Activated CD4-positive, alpha-beta T cell treated with anti-CD3 and anti-CD28 coated beads, Interleukin-2, Interleukin-4, amounts not matched to agents 100 ng/mL and 50 ng/mL, durations not matched to agents 16 hours and 8 hours (primary cell): ENCODE measurements at places on chromosomes 3 and 15.

- no peak for DNase-seq
Observed at GRCh38 chr3:23519314-23520208, 286.2 kb upstream of the UBE2E1 start.

DNA sequence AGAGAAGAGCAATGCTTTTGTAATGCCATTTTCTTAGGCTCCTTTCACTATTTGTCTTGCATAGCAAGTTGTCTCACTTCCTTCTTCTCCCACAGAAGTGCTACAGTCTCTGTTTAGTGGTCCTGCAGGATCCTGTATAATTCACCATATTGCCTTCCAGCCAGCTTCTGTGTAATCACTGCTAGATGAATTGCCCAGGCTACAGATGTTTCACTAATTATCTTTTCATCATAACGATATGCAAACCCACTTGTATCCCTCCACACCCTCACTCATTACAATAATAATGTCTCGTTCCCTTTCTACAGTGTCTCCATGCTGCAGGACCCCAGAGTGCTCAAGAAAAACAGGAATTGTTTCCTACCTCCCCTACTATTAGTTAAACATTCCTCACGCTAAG is 402.9 kb downstream of the TBL1XR1 start:
- no peak for DNase-seq

GRCh38 chr3:144677103-144677502 is 705.5 kb downstream of the DIPK2A start:
- no peak for DNase-seq

DNA sequence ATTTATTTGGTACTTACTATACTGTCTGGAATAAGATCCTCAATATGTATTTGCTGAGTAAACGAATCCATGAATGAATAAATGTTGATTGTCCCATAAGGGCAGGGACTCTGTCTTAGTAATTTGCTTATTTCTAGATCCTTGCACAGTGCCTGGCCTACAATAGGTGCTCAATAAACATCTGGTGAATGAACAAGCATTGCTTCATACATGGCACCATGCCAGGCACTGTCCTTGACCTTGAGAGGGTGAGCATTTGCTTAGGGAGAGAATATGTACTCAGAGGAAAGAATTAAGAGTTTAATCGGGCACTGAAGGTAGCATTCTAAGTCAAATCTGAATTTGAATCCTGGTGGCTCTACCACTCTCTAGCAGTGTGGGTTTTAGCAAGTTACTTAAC is 282.1 kb downstream of the THSD4 start:
- no peak for DNase-seq

DNA sequence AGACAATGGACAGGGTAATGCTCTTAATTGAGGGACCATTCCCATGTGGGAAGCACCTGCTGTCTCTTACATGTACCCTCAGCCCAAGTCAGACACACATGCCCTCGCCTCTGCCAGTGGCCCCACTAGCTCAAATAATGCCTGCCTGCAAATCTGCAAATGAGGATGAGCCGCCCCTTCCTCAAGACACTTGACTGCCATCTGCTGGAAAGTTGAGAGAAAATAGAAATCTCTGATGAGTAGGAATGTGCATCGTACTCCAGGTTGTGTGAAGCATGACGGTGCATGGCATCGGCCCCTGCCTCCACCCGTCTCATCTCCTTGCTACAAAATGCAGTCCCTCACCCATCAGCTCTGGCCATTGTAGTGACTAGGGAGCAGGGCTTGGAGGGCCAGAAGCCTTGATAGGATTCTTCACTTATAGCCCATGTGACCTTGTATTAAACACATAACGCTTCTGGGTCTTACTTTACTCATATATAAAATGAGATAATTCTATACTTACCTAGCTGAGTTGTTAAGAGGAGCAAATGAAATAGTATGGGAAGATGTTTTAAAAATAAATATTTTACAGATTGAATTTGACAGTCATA is 6.3 kb upstream of the SCN5A start:
- DNase-seq = peak; percentile 43

GRCh38 chr15:68488290-68488689 is 56.3 kb upstream of the ITGA11 start:
- no peak for DNase-seq

- no peak for DNase-seq
Observed at GRCh38 chr15:25392806-25393205, 46.0 kb downstream of the UBE3A start.

GRCh38 chr3:186360779-186361178 is 1.3 kb downstream of the DGKG start:
- DNase-seq = no peak
